Stimulated activated CD4-positive, alpha-beta T cell treated with anti-CD3 and anti-CD28 coated beads, Interleukin-1b, Interleukin-23, amount 100 ng/mL, for 48 hours (primary cell): ENCODE measurements at places on chromosomes 11 and 22.
A peak's percentile ranks its signal among the peaks of the same experiment; 100 is the strongest.

DNA sequence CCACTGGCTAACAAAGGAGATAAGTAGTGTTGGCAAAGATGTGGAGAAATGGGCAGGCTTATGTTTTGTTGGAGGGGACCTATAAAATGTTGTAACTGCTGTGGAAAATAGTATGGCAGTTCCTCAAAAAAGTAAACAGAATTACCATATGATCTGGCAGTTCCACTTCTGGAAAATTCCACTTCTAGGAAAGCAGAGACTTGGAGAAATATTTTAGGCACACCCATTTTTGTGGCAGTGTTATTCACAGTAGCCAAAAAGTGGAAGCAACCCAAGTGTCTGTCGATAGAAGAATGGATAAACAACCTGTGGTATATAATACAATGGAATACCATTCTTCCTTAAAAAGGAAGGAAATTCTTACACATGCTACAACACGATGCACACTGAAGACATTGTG is 57.0 kb upstream of the ADORA2A start:
- no peak for DNase-seq

DNA sequence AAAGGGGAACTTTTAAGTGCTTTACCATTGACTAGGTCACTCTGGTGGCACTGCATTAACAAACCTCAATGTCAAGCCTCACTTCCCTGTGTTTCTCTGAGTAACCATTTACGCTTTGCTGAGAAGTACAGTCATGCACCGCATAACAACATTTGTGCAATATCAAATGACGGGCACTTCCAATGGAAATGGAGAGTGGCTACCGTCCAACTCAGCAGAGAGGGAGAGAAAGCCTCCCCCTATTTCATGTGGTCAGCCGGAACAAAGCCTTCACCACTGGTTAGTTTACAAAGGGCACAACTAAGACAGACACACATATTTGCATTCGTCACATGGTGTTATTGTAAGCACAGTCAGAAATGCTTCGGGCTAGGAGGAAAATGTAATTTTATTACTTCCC is 117.3 kb downstream of the RASSF10 start:
- no peak for DNase-seq

- no peak for DNase-seq
Measured at GRCh38 chr11:84890676-84891075, 736.5 kb downstream of the DLG2 start.

DNA sequence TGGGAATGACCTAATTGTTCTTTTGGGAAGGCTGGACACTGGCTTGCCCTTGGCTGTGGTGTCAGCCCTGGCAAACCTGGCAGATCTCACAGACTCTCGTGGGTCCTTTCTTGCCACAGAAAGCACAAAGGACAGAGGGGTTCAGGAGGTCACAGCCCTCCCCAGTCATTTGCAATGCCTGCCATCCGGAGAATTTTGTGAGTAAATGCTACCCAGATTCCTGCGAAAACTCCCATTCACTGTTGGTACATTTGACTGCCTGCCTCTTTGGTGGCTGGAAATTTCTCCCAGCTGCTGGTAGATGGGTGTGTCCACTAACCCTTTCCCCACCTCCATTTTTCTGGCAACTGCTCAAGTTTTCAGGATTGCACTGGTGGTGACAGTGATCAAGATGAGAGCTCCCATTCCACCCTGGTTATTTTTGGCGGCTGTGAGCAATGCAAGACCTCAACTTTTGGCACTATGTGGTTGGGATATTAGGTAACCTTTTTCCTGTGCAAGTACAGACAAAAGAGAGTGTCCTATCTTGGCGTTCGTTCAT is 155.7 kb downstream of the NAV2 start:
- DNase-seq = no peak

GRCh38 chr11:7501251-7501650 is 12.5 kb upstream of the PPFIBP2 start:
- no peak for DNase-seq

- no peak for DNase-seq
Measured at GRCh38 chr22:44730022-44730393, 22.4 kb upstream of the ARHGAP8 start.

- DNase-seq = peak; percentile 81
Measured at GRCh38 chr11:12149672-12150225, 39.4 kb downstream of the MICAL2 start.

DNA sequence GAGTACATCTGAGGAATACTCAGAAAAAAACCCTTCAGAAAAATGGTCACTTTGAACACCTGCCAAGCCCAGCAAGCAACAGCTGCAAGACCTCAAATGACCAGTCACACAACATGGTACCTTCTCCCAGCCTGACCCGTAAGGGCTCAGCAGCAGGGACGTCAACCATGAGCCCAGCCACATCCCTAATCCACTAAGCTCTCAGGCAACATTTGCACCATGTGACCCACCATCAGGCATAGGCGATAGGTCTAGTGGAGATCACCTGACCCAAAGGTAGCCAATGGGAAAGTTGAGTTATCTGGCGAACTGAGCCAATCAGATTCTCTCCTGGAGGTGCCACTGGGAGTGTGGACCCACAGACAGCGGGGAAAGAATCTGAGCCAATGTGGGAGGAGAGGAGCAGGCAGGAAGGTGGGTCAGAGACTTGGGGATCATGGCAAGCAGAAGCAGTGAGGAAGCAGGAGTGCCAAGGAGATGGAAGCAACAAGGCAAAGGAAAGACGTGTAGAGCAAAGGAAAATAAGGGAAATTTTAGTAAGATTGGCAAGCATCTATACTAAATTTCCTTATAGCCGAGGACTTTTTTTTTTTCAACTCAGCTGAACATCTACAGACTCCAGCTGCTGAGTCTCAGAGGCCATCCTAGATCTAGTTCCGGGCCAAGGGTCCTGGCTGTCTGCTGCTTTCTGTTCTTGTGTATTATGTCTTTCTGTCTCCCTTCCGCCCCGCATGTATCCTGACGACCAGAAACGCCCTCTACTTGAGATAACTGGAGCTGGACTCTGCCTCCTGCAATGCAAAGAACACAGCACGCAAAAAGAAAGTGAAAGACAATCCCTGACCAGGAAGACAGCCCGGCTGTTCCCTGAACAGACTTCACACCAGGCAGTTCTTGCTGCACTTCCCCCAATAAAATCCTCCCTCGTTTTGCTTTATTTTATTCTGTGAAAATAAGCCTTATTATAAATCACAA is 11.0 kb upstream of the PLAAT2 start:
- DNase-seq = no peak

DNA sequence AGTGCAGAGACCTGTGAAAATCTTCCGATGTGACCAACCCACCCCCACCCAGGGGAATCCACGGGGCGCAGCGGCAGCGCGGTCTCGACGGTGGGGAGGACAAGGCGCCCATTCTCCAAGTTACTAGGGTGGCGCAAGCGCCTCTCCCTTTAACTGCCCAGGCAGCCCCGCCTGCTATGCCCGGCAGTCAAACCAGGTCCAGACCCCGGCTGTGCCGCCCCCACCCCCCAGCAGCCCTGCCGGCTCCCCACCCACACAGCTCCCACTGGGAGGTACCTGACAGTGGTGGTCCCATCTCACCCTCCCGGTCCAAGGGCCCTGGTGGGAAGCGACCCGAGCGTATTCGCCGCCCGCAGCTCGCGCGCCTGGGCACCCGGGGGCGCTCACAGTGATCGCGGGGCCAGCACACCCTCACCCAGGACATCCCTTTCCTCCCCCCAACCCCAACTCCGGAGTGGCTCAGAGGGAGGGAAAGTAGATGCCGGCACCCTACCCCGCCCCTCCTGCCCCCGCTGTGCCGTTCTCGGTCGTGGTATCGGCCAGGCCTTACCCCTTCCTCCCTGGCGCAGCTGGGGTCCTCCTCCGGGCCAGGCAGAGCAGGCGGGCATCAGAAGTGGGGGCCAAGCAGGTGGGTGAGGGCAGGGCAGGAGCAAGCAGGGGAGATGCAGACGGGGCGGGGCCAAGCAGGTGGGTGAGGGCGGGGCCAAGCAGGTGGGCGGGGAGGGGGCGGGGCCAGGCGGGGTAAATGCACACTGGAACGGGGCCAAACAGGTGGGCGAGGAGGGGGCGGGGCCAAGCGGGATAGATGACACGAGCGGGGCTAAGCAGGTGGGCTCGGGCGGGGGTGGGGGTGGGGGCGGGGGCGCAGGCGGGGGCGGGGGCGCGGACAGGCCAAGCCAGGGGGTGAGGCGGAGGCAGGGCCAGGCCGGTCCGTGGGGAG is at the start of gene TRPM5:
Gene TRPM5, minus strand, starts transcription at position 634 of the 940 bp plus-strand sequence. CDS start 21,478 bp downstream, outside the sequence.
- peak; percentile 78 for DNase-seq

DNA sequence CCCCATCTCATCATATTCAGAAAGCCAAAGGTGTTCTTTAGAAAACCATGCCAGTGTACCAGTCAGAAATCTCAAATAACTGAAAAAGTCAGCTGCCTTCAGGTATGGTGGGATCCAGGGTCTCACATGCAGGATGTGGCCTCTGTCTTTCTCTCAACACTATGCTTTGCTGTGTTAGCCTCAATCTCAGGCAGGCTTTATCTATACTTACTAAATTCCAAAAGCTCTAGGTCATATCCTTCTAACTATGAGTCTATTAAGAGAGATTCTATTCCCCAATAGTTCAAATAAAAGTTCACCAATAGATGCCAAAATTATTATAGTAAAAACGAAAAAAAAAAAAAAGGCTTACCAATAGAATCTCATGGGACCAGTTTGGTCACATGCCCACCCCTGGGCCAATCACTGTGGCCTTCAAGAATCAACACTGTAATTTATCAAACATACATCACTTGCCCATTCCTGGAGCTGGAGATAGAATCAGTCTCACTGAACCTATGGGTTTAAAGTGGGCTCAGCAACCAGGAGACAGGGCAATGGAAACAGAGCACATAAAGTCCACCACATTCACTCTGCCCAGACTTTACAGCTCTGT is 38.0 kb upstream of the APLNR start:
- no peak for DNase-seq

GRCh38 chr11:74004759-74005615 is 3.9 kb downstream of the UCP3 start:
- peak; percentile 83 for DNase-seq

- DNase-seq = no peak
Measured at GRCh38 chr11:324156-324555, 3.5 kb upstream of the IFITM3 start.

DNA sequence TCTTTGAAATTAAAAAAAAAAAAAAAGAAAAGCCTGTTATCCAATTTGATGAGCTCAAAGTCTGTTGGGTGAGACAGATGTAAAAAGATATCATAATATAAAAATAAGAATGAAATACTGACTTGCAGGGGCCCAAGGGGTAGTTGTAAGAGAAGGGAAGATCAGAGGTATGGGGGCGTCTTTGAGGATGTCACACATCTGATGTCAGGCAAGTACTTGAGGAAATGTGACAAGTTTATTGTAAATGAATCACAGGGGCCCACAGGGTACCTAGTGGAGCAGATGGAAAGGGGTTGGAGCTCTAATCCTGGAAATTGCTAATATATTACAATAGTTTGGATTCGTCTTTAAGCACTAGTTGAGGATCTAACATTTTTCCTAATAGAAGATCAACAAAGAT is 131.6 kb downstream of the MAML2 start:
- DNase-seq = peak; percentile 28
